ENCODE measurements at places on chromosomes 7 and 10.

DNA sequence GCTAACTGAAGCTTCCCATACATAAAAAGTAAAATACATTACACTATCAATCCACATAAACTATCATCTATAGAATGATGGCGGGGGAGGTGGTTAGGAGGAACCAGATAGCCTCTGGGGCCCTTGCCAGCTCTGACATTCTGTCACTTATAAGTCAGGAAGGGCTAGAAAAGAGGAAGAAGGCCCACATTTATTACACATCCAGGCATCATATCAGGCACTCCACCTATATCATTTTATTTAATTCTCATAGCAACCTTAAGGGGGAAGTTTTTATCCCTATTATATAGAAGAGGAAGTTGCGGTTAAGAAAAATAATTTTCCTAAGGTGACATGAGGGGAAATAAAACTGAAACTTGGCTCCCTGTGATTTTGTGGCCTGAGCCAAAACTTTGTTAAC, 29.9 kb downstream of the HEPACAM2 start:
- DNase-seq: no peak

DNA sequence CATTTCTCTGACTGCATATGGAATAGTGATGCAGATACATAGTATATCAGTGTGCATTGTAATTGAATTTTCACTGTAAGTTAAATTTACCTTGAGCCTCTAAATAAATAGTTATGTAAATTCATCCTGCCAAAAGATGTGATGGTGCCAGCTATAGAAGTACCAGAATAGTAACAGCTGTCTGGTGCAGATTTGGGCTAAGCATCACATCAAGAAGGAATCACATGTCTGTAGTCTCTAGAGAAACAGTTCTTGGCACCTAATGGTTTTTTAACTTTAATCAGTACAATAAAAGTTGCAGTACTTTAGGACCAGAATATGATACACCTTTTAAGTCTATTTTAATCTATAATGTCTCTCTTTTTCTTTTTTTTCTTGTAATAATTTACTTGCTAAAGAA, 17.4 kb downstream of the PLEKHA1 start:
- no peak for DNase-seq

DNA sequence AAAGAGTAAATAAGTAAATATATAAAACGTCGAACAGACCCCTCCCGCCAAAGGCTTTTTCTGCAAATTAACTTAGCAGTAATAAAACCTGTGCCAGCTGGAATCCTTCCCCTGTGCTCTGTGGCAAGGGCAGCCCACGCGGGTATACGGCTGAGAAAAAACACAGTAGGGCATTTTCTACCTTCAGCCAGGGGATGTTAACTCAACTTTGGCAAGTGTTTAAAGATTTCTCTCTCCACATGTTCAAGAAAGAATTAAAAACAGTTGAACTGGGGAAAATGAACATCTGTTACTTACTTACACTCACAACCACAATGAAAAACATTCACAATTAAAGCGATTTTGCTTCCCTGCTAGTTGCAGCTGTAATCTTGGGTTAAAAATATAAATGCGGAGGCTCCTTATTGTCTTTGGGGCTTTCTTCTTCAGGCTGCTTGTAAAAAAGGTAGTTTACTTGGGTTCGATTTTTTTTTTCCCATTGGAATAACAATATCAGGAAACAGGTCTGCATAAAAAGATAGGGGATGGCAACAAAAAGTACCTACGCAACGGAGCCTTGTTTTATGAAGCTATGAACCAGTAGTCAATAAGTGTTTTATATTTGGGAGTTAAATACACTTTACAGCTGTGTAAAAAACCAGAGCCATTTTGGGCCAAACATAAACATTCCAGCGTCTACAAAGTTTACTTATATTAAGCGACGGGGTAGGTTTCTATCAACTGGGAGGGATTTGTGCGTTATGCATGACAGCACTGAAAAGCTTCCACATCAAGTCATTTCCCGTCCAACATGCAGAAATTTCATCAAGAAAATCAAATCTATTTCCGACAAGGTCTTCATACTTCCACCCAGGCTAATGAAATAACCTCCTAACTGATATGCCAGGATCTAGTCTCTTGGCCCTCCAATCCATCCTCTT, 132.7 kb downstream of the TAX1BP1 start:
- no peak for DNase-seq

DNA sequence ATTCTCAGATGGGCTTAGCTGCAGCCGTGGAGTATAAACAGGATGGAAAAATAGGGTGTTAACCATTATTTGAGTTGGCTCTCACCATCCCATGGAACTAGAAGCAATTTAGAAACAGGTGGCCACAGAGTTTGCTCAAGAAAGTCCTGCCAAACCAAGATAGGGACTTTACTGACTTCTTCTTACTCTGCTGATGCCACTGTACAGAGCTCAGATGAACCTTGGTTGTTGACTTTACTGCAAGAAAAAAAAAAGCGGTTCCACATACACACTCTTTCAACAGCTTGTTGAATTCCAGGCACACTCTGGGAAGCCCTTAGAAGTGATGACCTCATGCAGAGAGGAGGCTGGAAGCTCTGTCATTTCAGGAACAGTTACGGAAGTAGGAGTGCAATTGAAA, 753.4 kb downstream of the NRG3 start:
- no peak for DNase-seq

GRCh38 chr10:119406601-119407253, 135.8 kb downstream of the RGS10 start:
- DNase-seq: no peak

DNA sequence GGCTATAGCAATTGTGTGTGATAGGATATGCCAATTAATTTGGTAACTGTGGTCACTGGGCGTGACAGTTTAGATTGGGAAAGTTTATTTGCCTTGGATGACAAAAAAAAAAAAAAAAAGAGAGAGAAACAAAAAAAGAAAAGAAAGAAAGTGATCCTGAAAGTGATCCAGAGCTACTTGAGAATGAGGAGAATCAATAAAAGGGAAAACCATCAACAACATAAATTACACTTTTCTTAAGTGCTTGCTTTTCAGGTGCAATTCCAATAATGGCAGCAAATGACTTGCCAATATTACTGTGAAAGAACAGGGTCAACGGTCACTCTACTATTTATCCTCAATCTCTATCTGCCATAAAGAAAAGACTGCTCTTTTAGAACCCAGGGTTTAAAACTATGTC, 191.8 kb upstream of the SEMA3C start:
- DNase-seq: no peak

DNA sequence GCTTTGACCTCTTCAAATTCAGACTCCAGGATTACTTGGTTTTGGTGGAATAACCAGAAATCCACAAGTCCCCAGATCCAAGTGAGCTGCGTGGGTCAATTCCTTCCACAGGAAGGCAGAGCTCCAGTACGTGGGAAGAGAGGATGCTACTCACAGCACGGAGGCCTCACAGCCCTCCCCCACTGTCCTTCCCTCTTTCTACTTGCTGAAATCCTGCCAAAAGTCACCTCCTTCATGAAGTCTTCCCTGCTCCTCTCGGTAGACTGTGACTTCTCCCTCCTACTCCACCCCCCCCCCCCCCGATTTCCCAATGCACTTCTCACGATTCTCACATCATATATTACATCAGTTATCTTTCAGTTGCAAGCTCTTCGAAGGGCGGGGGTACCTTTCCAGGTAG, 12.3 kb downstream of the CAMK2G start:
- DNase-seq: no peak
